ENCODE measurements at places on chromosomes 4 and X.

GRCh38 chr4:127782025-127782274, 172 bp upstream of the HSPA4L start:
- DNase-seq, result peak; percentile 75

GRCh38 chr4:111040904-111041303, 418.0 kb upstream of the PITX2 start:
- DNase-seq, result no peak

DNA sequence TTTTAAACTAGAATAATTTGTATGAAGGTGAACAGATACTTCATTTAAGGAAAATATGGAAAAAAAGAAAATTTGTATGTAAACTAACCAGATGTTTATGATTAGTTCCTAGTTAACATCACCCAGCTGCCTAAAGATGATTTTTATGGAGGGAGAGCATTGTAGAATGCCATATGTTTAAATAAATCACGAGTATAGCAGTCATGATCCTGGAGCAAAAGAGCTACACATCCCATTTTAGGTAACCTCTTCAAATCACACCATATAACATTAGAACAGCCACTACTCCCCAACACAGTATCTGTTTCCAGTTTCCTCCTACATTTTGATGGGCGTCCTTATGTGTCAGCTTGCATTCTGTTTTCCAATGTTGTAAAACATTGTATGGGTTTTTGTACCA, 571.9 kb upstream of the FAM241A start:
- no peak for DNase-seq

DNA sequence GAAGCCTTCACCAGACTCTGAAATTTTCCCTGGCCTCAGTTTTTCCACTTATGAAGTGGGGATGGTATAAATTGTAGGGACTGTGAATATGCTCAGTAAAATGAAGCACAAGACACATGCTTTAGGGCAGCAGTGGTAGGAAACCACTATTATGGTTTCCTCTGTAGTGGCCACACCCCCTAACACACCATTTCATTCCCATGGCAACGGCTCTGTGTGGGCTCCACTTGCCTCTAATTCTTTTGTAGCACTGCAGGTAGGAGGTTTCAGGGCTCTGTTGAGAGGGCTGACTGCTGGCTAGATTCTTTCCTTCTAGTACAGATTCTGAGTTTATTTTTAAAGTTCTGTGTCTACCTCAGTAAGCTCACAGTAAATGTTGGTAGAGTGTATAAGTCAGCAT, 3.5 kb upstream of the VMA21 start:
- DNase-seq, result peak; percentile 40

DNA sequence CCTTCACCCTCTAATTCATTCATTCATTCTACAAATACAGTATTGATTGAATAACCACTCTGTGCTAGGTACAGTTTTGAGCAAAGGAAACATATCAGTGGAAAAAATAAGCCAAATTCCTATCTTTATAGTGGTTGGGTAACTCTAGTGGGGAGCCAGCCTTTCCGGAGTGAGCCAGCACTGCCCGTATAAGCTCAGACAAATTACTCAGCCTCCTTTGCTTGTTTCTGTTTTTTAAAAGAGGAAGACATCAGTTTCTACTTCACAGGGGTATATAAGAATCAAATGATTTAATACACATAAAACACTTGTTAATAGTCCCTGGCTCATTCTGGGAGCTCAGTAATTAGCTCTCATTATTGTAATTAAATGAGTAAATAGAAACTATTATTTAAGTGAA, 238.2 kb upstream of the MAD2L1 start:
- no peak for DNase-seq
